Activated CD4-positive, alpha-beta T cell treated with anti-CD3 and anti-CD28 coated beads, Interleukin-2, Interleukin-6, amounts not matched to agents 100 ng/mL and 50 ng/mL, durations not matched to agents 16 hours and 8 hours (primary cell): ENCODE measurements at places on chromosomes 5 and 9.
A peak's percentile ranks its signal among the peaks of the same experiment; 100 is the strongest.

DNA sequence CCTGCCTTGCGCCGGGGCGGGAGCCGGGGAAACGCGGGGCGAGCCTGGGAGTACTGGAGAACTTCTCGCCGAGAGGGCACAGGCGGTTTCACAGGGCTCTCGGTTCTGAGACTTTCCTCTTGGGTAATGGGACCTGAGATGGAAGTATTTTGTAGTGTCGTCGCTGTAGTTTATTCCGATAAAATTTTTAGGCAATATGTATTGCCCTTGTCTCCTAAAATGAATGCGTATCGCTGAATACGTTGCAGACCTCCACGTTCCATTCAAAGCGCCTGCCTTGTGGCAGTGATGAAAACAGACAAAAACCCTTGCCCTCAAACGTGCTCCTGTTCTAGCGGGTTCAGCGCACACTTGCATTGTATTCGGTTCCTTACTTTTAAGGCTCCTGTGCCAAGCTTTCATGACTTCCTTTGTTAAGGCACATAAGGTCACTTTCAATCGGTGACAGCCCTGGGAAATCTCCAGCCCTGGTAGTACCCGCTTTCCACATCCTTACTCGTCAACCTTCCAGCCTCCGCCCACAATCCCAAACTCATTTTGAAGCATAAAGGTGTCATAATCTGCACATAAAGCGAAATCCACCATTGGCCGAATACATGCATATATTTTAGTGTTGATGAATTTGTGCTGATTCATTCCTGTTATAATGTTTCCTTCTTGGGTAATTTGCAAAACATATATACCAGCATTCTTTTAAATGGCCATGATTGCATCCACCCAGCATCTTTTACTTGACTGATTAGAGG, 694 bp downstream of the RMI1 start:
- peak; percentile 55 for DNase-seq

DNA sequence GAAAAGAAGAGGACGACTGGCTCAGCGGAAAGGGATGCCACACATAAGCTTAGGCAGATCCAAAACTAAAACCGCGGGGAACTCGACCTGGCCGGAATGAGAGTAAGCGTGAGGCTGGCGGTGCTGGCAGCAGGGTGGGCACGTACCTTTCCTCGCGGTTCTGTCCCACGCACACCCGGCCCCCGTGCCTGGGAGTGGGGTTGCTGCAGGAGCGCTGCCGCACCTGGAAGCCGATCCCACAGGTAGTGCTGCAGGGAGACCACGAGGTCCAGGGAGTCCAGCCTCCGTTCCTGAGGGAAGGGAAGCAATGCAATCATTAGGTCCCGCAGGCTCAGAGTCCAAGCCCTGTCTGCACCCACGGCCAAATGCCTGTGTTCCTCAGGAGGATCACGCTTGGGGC, 427.0 kb downstream of the SEMA5A start:
- DNase-seq: no peak

GRCh38 chr5:8446179-8446578, 577.2 kb downstream of the MTRR start:
- DNase-seq: no peak

DNA sequence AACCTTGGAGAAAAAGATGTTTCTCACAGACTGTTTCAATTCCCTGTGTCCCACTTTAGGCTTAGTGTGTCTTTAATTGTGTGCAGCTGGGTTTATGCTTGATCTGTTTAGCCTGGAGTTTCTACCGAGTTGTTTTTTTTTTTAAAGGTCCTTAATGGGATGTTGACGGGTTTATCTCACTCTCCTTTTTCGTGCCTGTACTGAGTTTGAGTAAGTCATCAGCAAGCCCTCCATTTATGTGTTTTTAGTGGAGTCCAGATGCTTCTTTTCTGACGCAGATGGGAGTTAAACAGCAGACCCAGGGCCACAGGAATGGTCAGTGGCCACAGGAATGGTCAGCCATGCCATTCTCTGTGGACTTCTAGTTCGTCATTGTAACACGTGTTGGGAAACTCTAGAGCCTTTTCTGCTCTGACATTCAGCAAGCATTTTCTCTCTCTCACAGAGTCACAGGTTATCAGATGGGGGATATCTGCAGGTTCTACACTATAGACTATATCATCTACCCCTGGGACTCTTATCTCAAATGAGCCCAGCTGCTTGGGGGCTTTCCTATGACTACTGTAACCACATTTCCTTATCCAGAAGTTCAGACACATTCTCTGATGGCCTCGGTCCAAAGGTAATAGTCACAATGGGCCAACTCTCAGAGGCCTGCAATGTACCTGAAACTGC, 190.5 kb downstream of the TTLL11 start:
- DNase-seq: no peak

GRCh38 chr9:118463419-118463818, 759.2 kb downstream of the TLR4 start:
- DNase-seq: no peak

DNA sequence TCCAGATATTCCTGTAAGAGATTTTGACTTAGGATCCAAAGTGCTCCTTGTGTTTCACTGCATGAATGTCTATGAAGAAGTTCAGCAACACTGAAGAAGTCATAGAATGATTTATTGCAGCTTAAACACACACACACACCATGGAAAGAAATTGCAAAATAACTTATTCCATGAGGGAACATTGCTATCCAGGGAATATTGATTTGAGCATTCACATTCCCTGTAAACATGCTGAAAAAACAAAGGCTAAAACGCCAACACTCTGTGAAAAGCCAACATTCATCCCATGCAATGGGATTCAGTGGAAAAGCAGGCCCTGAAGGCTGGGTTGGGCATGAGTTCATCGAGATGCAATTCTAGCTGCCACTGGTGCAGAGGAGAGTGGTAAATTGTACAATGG, 109.6 kb upstream of the CXCL14 start:
- DNase-seq: no peak

DNA sequence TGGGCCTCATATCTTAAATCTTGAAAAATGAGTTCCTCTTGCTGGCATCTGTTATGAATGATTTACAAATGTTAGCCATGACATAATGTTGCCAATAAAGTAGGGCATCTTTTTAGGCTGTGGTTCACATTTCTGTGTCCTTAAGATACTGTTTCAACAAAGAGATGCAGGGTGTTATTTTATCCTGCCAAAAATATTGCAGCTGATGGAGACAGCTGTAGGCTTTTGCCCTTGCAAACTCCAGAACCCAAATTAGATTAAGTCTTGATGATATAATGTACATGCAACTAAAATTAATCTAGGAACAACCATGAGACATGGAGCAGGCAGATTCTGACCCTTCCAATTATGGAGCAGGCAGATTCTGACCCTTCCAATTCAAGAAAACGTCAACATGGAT, 228.2 kb upstream of the GRIN3A start:
- no peak for DNase-seq

DNA sequence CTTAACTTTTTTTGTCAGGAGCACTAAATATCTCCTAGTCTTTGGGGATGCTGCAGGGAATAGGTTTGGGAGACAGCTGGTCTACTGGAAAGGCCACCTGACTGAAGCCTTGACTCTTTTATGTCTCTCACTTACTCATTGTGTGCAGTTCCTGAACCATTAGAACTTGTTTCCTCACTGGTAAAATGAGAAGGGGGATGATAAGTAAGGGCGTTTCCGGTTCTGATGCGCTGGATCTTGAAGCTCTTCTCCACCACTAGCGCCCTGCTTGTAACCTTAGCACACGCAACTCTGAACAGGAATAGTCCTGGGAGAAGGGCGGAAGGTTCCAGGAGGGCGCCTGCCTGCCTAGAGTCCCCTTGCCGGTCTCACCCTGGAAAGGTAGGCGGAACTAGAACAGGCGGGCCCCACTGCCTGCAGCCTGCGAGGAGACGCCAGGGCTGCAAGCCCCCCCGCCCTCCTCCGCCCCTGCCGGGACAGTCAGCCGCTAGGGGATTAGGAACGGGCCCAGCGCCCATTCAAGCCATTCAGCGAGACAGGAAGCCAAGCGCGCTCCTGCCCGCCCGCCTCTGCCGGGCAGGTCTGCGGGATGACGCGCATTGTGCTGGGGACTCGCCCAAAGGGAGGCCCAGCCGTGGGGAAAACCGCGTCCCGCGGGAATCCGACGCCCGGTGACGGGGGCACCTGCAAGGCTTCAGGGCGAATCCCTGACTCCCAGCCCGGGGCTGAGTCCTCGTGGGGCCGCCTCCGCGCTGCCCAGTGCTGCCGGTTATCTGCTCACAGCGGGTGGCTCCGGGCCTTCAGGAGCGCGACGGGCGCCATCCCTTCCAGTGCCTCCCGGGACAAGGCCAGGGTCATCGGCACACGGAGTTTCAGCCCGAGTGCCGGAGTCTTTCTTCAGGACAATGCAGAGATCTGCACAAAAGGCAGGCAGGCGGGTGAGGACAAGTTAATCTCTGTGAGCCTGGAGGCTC, 44.0 kb upstream of the XPA start:
- peak; percentile 18 for DNase-seq

DNA sequence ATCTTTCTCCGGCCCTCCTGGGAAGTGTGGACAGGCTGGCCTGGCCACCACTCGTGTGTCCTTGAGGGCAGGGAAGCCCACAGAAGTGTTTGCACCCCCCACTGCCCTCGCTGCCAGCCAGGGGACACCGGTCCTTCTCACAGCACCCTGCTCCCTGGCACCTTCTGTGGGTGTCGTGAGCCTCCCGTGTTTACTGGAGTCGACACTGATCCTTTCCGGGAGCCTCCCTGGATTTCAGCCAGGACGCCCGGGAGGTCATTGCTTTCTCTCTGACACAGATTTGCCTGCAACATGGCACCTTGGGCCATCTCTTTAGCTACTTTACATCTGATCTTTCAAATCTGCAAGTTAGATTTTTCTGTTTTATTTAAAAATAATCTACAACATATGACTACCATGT, 120.4 kb upstream of the CACNA1B start:
- DNase-seq: no peak

GRCh38 chr5:103590221-103590620, 27.6 kb upstream of the NUDT12 start:
- no peak for DNase-seq

DNA sequence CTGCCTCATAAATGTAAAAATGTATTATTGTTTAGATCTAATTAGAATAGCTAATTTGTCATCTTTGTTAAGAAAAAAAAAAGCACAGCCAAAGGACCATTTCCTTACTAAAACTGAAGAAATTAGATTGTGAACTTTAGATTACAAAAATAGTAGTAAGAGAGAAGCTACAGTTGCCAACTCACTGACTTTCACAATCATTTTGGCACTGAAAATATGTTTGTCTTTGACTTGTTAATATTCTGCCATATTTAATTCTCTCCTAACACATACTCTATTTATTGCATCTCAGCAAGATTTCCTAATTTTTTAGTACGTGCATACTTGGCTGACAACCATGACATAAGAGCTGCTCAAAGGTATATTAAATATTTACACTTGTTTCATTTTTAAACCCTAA, 297.1 kb downstream of the TUSC1 start:
- no peak for DNase-seq

GRCh38 chr5:61030163-61030482, 85.1 kb downstream of the NDUFAF2 start:
- no peak for DNase-seq

GRCh38 chr5:95864944-95865504, 42.5 kb upstream of the GLRX start:
- no peak for DNase-seq

- peak; percentile 47 for DNase-seq
Observed at GRCh38 chr5:171957591-171958251, 48.7 kb downstream of the FBXW11 start.

DNA sequence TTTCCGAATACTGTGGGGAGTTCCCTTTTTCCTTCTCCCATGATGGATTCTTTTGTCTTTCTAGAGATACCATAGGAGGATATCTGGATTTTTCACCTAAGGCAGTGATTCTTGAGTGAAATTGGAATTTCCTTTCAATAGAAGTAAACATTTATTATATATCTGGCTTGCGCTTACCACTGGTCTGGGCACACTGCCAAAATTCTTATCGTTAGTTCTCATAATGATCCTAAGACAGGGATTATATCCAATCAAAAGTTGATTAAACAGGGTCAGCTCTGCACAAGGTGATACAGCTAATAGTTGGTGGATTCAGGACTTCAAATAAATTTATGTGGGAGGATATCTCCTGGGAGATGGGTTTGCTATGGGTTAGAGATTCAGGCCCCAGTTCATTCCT, 9.6 kb downstream of the TLE4 start:
- DNase-seq: no peak

GRCh38 chr5:173581408-173582215, 34.8 kb downstream of the BOD1 start:
- DNase-seq: peak; percentile 49

DNA sequence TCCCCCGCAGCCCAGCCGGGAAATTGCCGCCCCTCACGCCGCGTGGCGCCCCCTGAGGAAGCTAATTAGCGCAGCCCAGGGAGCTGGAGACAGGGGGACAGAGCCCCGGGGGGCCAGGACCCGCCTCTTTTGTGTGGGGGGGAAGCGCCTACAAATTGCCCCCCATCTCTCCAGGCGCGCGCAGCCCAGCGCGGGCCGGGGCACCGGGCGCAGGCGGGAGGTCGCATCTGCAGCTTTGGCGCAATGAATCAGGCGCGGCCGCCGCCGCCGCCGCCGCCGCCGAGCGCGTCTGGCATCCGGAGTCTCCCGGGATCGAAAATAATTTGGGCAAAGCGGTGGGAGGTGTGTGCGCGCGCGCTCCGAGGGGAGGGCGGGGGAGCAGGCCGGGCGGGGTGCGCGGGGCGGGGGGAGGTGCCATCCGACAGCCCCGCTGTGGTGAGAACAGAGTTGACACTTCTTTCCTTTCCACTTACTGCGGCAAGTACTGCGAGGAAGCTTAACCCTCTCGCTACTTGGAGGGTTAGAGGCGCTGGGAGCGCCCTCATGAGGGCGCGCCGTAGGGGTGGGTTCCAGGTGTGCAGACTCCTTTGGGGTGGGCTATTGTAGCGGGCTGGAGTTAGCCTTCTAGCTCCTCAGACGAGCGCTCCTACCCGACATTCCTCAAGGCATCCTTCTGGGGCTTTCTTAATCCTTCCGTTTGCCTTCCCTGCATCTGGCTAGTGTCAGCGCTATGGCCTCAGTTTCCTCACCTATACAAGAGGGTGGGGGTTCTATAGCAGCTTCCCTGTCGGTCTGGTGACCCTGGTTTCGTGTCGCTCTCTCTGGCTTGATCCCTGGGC, 63.1 kb downstream of the CXXC5 start:
- DNase-seq: peak; percentile 53

GRCh38 chr5:157025093-157025698, 33.7 kb downstream of the HAVCR1 start:
- peak; percentile 92 for DNase-seq

GRCh38 chr5:80206282-80206681, 49.6 kb downstream of the SERINC5 start:
- DNase-seq: no peak

DNA sequence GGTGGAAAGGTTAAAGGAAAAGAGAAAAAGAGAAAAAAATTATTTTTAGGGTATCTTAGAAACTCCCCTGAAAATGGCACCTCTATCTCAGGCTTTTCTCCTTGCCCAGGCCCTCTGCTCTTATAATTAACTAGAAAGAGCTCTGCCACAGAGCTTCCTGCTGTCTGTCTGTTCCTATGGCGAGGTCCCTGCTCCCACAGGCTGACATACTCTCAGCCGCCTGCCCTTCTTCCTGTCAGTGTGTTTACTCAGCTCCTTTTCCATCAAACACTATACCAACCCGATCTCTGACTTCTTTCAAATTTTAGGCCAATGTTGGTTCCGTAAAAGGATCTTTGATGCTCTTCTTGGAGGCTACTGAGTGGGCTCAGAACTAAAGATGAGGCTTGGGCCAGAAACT, 482.6 kb downstream of the DMAC1 start:
- no peak for DNase-seq

- DNase-seq: no peak
Observed at GRCh38 chr5:153619771-153620170, 129.3 kb downstream of the GRIA1 start.
